ENCODE measurements at places on chromosomes 1 and 21.

- no peak for DNase-seq
These were observed 75.6 kb upstream of the BCL10 start for GRCh38 chr1:85352055-85352454.

- DNase-seq, result no peak
These were observed 41.6 kb downstream of the MFSD2A start for GRCh38 chr1:39996396-39997004.

- no peak for DNase-seq
These were observed 184.3 kb upstream of the RGS18 start for GRCh38 chr1:191974004-191974403.

GRCh38 chr1:9440261-9440660, 99.0 kb upstream of the SLC25A33 start:
- DNase-seq, result no peak

DNA sequence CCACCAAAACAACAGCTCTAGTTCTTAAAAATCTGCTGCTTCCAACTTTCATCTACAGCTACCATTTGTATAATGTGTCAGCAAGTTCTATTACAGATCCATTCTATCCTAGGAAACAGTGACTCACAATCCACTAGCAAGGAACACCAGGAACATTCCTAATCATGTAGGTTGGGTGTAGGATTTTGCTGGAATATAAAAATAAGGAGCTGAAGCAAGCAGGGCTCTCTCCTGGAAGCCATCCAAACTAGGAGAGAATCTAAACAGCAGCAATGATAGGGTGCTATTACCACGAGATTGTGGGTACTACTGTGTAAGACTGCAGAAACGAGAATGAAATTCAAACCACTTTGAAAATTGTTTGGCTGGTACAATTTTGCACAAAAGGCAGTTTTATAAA, 135.0 kb downstream of the PTPN14 start:
- no peak for DNase-seq

- DNase-seq, result no peak
These were observed 84.3 kb upstream of the SPATA6 start for GRCh38 chr1:48556186-48556850.

DNA sequence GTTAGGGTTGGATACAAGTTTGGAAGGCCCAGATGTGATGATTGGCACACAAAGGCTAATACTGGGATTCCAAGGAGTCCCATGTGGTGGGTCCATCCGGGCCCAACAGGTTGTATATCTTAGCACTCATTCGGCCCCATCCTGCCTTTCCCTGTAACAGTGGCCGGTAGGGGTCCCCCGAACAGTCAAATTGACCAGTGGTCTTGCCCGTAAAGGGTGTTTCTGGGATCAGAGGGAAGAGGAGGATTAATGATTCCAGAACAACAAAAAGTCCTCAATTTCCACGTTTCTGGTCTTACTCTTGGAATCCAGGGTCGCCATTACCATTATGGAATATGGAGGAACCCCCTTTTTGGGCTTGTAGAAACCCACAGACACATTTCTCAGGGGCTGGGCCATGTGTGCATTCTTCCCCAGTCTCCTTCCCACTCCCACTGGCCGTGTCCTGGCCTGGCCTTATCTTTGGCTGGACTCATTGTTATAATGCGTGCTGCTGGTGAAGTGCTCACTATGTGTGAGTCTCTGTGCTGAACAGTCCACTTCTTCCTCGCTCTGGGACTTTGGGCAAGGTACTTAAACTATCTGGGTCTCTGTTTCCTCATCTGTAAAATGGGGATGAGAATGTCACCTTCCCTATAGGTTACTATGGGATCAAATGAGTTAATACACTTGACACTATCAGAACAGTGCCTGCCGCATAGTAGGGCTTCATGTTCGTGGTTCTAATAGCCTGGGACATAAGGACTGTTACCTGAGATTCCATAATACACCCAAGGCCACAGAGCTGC, 161.8 kb downstream of the DYRK1A start:
- no peak for DNase-seq

GRCh38 chr1:66334318-66334717, 199.6 kb upstream of the SGIP1 start:
- no peak for DNase-seq

- DNase-seq, result no peak
These were observed 59.5 kb downstream of the SKI start for GRCh38 chr1:2287649-2288048.

DNA sequence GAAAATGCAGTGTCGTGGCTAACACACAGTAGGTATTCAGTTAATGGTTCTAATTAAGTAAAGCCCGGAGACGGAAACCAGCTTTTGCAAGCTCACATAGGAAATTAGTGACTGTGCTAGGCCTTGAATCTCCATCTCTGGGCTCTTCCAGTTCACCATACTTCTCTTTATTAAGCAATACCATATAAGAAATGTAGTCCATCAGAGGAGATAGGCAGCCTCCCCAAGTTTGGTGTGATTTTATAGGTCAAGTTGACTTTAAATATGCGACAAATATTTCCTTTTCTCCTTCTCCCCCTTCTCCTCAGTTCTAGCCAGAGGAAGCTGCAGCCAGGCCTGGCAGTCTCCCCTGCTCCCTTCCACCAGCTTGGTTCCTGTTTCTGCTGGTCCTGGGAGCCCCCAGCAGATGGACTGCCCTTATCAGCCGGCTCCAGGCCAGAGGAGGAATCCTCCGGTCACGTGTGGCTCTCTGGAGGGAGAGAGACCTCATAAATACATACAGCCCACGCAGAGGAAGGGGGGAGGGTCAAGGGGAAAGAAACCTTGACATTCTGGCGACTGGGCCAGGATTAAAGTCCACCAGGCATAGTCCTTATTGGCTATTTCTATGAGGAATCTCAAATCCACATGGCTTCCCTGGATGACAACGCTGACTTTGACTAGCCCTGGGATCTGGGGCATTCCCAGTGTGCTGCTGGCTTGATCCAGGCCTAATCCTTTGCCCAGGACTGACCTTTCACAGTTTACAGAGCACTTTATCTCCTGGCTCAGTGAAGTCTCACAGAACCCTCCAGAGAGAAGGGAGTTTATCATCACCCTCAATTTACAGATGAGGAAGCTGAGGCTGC, 115.1 kb upstream of the JUN start:
- no peak for DNase-seq
